ENCODE measurements at places on chromosomes 5 and 9.

DNA sequence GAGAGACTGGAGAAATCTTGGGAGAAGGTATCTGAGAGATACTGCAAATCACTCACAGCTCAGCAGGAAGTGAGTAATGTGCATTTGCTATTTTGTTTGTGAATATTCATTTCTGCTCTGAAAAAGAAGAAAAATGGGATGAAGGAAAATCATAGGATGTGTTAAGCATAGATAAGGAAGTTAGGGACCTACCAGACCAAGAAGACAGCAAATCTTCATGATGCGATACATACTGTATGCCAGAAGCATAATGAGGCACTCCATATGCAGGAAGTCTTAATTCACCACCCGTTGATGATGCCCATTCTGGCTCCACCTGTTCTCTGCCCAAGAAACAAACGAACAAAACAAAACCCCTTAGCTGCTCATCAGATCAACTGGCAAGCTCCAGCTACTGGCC, 6.1 kb upstream of the DAPK1 start:
- DNase-seq = no peak

DNA sequence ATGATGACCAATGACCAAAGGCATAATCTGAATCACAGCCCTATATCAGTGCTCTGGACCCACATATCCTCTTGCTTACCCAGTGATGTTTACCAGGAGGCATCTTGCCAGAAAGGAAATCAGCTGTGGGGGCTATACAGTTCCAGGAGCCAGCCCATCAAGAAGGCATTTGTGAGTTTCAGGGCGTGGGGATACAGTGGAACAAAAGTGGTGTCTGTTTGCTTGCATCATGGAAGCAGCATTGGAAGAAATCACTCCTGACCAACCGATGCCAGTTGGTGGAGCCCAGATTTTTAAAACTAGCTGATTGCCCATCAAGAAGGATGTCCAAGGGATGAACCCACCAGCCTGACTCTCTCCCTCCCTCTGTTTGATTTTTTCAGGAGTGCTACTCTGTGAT, 106.5 kb upstream of the EGFLAM start:
- DNase-seq = no peak

GRCh38 chr9:34387239-34387638, 10.5 kb upstream of the MYORG start:
- DNase-seq = no peak

GRCh38 chr5:143636931-143637528, 174.9 kb upstream of the HMHB1 start:
- DNase-seq = peak; percentile 84

- peak; percentile 54 for DNase-seq
Measured at GRCh38 chr5:169354263-169354662, 53.3 kb upstream of the SLIT3 start.

- DNase-seq = no peak
Measured at GRCh38 chr5:135028791-135029476, 5.1 kb downstream of the PITX1 start.

DNA sequence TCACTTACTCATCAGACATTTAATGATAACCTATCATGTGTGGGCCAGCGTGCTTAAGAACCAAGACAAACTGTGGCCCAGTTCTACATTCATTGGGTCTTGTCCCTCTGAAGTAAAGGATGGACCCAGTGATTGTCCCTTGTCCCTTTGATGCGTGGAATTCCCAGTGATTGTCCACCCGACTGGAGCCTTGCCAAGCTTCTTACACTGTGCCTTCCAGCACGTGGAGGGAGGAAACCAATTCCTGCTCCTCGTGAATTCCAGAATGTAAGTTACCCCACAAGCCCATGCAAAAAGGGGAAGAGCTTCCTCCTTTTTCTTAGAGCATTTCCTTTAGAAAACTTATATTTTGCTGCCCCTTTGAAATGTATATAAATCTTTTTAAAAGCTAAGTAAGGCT, 7.9 kb downstream of the CKMT2 start:
- no peak for DNase-seq

- DNase-seq = no peak
Measured at GRCh38 chr9:78805771-78806170, 508.8 kb downstream of the PSAT1 start.

- peak; percentile 36 for DNase-seq
Measured at GRCh38 chr5:59660737-59661136, 232.8 kb downstream of the PDE4D start.

DNA sequence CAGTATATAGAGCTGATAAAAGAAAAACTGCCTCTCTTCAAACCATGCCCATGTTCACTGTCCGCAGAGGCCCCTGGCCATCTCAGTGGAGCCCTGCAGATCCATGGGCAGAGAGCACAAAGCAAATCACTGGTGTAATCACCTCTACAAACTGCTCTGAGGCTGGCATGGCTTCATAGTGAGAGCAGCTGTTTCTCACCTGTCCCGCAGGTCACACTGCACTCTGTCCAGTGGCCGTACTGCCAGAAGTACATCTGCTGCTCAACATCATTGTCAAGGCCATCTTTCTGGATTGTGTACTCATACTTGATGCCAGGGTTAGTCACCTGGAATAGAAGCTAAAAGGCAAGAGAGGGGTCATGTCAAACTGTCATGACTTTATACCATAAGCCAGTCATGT, 173.3 kb downstream of the TARS1 start:
- no peak for DNase-seq

DNA sequence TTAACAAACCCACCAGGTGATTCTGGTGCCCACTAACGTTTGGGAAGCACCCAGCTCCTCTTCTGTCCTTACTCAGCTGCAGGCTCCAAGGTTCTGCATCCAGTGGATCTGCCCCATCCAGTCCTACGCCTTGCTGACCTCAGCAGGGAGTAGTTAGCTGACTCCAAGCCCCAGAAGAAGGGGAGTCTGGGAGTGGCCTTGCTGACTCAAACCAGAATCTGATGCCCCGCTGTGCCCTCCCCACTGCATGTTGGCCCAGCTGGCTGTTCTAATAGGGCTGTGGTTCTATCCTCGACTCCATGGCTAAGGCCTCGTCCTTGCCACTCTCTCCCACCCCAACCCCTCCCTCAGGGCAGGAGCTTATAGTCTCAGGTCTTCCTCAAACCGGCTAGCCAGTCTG, 136.3 kb downstream of the TTLL11 start:
- DNase-seq = peak; percentile 47

DNA sequence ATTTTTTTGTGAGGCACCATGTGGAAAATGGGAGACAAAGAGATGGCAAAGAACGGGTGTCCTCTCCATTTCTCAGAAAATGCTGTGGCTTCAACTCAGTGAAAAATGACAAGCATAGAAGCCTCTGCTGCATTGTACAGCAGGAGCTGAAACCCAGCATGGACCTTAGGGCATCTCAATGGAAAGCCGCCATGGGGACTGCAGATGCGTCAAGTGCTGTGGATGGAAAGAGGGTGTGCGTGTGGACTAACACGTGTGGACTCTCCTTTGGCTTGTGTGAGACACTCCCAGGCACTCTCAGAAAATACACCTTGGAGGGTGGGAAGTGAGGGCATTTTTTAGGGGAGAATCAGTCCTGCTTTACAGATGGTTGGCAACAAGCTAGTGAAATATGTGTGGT, 2.2 kb upstream of the GLRX start:
- DNase-seq = no peak

DNA sequence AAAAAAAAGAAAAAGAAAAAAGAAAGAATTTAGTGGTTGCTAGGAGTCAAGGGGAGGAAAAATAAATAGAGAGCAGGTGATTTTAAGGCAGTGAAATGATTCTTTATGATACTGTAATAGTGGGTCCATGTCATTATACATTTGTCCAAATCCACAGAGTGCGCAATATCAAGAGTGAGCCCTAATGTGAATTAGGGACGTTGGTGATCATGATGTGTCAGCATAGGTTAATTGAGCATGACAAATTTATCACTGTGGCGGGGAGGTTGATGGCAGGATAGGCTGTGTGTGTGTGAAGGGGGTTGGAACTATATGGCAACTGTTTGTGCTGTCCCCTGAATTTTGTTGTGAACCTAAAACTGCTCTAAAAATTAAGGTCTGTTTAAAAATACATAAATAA, 357.8 kb downstream of the ICE1 start:
- no peak for DNase-seq

DNA sequence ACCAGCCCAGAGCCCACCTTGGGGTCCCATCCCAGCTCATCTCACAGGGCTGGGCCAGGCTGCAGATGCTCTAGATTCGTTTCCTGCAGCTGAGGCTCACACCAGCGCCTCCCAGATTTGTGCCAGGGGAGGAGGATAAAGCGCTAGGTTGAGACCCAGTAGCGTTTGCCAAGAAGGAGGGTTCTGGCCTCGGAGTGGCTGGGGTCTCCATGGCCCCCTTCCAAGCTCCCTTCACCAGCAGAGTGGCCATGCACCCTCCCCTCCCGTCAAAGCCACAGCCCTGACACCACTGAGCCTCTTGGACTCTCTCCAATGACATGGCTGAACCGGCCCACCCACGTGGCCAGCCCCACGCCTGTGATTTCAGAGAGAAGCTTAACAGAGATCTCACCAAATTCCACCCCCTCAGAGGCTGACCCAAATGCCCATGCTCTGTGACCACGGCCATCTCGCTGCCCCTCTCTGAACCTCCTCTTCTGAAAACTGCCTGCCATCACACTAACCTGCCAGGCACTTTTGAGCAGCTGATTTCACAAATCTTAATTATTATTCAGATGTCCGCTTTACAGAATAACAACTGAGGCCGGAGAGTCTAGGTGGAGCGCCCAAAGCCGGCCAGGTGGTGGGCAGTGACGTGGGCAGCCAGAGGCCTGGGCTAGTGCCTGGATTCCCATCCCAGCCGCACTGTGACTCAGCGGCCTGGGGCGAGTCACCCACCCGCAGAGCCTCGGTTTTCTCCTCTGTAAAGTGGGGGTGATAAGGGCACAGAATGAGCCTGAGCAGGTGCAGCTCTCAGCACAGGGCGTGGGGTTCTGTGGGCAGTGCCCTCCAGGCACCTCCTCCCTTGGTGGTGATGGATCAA, 155.7 kb downstream of the C9orf50 start:
- peak; percentile 28 for DNase-seq

Measured in fibroblast of skin of back (primary cell).